ENCODE measurements at places on chromosomes 11 and 22.

- no peak for DNase-seq
Observed at GRCh38 chr11:92504534-92504933, 279.9 kb downstream of the FAT3 start.

DNA sequence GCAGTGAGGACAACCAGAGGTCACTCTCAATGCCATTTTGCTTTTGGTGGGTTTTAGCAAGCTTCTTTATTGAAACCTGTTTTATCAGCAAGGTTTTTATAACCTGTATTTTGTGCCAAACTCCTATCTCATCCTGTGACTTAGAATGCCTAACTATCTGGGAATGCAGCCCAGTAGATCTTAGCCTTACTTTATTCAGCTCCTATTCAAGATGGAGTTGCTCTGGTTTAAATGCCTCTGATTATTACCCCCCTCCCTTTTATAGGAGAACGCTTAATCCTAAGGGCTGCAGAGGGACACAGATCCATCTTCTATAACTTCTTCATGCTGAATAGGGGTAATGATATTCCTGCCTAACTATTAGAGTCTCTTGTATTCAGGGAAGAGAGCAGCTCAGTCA, 179.1 kb downstream of the KIF18A start:
- DNase-seq = no peak

DNA sequence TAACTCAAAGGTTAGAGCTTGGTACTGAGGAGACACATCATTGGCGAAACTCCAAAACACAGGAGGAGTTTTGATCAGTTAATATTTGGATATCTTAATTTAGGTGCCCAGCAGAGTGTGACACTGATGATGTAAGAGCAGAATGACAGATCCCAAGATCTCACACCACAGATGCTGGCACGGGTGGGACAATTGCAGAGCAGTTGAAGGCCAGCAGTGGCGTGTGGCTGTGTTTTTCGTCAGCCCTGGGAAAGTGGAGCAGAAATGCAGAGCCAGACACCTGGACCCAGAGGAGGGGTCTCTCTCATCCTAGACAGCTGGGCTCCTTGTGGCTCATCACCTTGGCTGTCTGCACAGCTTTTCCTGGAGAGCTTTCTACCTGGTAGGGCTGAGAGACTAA, 59.7 kb upstream of the CTTN start:
- DNase-seq = no peak

DNA sequence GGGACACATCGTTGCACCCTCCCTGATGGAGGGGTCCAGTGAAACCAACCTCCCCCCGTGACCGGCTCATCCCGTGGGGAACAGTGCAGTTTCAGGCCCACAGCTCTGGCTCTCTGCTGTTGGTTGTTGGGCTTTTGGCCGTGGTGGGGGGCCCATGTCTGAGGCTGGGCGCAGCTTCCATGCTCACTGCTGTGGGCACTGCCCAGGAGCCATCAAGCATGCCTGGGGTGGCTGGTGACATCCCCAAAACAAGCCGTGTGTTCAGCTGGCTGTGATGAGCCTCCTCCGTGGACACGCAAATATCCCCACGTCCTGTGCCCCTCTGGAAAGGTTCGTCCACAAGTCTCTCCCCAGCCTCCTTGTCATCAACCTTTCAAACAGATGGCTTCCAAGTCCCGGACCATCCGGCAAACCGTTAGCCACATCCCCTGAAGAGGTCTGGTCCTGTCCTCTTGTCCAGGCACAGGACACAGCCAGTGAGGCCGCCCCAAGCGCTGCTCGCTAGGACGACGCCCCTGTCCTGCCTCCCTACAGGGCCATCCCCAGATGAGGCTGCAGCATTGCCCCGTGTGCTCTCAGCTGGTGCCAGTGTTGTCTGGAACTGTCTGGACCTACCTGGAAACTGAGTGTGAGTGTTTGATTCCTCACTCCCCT, 29.4 kb upstream of the BRSK2 start:
- no peak for DNase-seq

DNA sequence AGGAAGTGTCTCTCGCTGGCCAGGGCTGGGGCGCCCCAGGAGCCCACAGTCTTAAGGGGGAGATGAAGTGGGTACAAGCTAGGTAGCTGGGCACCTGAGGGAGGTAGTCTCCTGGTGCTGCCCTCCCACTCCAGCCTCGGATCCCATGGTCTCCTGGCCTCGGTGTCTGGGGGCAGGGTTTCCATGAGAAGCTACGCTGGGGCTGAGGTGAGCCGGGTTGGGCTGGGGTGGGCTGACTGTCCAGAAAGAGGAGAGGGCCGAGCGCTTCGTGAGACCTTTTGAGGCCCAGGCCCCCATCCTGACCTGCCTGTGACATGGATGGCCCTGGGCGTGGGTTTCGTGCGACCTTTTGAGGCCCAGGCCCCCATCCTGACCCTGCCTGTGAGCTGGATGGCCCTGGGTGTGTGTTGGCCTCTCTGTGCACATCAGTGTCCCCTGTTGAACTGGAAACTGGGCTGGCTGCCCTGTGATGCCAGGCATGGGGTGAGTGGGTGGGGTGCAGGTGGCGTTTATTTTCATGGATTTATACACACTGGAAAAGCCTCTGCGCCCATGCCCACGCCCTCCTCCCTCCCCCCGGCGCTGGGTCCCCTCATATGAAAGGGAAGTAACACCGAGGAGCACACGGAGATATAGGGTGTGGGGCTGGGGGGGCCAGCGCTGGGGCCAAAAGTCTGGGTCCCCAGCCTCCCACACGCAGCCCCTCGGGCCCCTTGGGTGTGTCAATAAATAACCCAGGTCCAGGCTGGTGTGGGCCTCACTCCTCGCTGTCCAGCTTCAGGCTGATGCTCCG, 8.6 kb downstream of the AIP start:
- DNase-seq = no peak

GRCh38 chr22:40237788-40238424, 60.2 kb downstream of the TNRC6B start:
- no peak for DNase-seq

All from NB4 (cell line).